ENCODE measurements at places on chromosomes 5 and 9.

DNA sequence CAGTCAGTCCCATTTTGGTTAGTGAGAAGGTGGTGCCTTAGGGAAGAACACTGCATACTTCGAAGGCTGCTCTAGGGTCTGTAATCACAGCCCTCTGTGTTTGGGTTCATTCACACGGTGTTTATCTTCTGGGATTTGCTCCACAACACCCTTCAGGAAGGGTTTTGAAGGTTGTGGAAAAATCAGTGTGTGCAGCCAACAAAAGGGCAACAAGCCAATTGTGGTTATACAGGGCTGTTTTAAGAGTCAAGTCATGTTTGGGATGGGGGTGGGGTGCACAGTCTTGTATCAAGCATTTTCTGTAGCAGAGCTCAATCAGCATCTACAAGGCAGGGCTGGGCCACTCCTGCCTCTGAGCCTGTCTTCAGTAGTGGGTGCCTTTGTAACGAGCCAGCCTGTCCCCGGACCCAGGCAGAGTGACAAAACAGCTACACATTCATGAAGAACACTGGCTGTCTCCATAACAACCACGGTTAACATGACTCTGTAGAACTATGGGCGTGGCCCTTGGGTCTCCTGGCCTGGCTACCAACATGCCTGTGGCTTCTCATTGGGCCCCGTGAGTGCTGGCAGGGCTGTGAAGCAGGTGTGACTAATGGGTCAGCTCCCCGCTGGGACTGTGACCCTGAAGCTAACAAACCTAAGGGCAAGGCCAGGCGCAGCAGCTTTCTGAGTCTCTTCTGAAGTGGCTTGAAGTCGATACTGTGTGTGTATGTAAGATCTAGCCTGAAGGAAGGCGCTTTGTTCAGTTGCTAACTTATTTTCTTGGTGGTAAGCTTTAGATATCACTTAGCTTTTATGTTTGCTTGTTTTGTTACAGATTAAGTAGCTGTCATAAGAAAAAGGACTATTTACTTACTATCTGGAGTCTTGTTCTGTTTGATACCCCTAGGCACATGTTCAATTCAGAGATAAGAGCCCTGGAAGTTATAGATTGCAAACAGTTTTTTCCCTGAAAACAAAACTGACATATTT, 27.9 kb upstream of the GOLM1 start:
- DNase-seq = no peak

DNA sequence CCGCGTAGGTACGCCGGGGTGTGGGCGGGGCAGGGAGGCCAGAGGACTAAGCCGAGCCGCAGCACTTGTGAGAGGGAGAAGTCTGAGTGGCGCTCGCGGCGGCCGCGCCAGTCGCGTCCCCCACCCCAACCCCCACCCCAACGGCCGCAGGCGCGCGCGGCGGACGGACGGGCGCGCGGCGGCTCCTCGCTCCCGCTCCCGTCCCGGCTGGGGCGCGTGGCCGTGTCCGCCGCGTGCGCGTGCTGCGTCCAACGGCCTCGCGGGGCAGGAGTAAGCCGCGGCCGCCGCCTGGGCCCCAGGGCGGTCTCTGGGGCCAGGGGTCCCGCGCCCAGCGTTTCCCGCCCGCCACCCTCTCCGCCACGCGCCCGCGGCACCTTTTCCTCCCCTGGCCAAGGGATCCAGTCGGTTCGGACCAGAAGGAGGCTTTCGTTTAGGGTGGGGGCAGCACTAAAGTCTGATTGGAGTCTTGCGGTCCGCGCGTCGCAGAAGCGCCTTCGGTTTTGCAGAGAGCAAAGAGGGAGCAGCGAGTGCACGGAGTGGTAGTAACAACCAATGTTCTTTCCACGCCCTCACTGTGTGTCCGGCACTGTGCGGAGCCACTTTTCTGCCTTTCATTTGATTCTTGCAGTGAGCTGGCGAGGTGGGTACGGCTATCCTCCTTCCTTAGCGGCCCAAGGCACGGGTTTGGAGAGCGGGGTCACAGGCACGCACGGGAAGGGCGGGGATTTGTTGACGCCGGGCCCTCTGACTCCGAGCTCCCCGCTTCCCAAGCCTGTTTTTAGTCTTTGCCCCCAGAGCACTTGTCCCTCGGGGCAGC, 483 bp downstream of the G3BP1 start:
- no peak for DNase-seq

DNA sequence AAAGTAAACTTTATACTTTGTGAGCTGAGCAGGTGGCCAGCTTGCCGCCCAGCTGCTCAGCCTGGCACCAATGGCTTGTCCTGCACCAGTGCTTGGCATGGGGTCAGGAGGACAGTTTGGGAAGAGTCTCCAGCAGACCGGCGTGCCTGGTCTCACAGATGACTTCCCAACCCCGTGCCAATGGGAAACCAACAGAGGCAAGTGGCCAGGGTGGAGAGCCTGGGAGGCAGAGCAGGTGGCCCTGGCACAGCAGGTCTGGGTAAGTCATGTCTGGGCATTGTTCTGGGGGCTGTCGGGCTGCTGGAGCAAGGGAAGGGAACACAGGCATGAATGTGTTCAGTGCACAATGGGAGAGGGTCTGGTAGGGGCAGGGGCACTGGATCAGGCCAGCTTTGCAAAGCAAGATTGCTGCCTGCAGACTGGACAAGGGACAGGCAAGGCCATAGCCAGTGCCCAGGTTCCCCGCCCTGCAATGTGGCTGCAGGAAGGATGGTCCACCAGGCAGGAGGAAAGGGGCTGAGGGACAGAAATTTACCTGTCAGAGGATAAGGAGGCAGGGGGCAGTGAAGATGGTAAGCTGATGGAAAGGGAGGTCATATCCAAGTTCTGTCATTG, 76.2 kb upstream of the ALDH1B1 start:
- DNase-seq = no peak

DNA sequence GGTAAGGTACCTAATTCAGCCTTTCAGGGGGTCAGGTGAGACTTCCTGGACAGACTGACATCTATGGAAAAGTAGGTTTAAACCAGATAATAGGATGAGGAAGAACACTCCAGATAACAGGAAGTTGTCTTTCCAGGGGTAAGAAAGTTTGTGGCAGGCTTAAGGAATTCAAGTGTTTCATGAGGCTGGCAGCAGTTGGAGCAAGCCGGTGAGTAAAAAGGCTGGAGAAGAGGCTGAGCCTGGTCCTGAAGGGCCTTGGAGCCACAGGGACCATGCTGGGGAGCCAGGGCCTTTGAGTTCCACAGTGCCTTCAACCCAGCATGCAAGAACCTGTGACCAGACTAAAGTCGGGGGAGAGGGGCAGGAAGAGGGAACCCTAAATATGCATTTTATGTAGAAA, 353.4 kb downstream of the SPOCK1 start:
- no peak for DNase-seq

DNA sequence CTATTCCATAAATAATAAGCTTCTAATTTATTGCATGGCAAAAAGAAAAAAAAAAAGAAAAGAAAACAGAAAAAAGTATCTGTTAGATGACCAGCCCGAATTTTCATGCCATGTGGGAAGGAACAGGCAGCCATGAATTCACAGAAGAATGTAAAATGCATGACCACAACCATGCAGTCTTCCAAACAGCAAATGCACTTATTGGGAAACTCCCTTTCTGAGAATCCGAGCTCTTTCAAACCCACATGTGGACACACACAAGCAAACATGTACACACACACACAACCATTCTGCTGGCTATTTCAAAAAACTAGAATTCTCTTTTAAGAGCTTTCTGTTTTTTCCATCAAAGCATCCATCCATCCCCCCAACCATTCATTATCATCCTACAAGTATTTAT, 236.1 kb downstream of the DNAH5 start:
- DNase-seq = no peak

DNA sequence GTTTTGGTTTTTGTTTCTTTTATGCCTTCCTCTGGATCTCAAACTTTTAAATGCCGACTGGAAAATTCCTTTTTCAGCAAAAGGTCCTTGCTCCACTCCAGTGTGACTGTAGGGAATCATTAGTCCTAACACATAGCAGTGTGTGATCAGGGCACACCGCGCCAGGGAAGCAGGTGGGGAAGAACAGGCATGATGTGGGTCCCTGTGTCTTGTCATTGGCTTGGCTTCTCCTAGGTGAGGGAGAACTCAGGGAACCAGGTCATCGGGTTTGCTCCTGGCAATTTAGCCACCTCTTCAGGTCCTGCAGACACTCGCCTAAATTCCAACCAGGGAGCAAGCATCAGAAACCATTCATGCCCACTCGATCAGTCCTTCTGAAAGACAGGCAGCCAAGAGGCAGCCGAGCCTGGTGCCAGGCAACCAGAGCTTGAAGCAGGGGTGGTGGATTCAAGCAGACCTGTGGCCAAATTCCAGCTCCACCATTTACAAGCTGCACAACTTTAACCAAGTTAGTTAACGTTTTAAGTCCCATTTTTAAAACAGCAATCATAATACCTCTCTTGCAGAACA, 514.2 kb downstream of the BNC2 start:
- no peak for DNase-seq

DNA sequence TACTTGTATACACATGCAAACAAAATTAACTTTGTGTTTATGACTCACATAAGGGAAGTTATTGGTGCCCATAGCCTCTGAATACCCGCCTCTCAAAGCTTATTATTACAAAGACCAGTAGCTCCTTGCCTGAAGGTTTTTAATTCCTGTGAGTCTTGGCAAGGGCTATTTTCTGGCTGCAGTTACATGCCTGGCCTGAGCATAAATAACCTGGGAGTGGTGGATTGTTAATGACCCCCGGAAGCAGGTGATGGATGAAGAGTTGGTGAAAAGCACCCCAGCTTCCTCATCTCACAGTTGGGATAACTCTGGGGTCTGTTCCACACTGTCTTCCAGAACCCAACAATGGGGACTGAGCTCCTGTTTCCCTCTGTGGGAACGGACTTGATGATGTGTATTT, 594.5 kb downstream of the PDE4D start:
- DNase-seq = no peak

DNA sequence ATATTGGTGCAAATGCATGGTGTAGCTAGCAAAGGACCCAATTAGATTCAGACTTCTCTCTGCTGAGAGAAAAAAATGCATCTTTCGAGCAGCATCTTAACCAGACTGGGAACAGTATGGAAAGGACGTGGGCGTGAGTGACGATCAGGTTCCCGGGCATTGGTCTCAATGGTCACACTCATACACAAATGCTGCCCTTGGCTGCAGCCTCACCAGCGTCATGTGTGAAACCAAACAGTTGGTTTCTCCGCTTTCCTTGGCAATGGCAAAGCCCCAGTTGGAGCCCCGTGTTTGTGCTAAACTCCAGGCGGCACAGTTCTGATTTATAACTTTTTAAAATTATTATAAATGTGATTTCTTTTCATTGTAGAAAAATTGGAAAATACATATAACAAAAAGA, 237.8 kb downstream of the SEC61B start:
- no peak for DNase-seq

DNA sequence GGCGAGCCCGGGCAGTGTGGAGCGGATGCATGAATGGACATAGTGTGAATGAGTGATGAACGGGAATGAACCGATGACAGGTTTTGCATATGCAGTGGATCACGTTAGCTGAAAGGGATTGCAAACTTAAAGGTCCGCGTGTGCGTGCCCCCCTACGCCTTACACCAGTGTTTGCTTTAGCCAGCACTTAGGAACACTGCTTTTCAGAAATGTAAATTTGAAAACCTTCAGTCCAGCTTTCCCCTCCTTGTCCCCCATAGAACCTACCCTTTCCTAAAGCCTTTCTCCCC, 692 bp downstream of the PSAT1 start:
- DNase-seq = no peak

DNA sequence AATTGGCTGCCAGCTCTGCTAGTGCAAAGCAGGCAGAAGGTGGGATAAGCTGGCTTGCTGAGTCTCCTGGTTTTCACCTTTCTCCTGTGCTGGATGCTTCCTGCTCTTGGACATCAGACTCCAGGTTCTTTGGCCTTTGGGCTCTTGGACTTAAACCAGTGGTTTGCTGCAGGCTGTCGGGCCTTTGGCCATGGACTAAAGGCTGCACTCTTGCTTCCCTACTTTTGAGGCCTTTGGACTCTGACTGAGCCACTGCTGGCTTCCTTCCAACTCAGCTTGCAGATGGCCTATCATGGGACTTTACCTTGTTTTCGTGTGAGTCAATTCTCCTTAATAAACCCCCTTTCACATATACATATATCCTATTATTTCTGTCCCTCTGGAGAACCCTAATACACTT, 1293.9 kb upstream of the CDH6 start:
- DNase-seq = no peak

GRCh38 chr5:76867827-76868693, 18.2 kb downstream of the S100Z start:
- peak; percentile 26 for DNase-seq

GRCh38 chr5:43150748-43151147, 30.0 kb downstream of the ZNF131 start:
- DNase-seq = no peak

DNA sequence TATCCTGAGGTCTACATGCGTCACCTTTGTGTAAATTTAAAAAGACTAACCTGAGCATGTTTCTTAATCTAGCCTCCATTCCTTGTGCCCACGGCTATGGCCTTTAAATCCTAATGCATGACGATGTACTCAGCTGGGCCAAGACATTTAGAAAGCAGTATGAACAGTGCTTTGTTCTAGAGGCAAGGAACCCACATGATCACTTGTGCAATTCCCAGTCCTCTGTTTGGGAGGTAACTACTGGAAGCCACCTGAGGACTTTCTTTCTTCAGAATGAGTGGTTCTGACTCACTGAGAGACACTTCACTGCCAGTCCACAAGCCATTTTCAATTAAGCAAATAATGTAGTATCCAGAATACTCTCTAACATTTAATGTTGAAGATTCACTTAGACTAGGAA, 181.3 kb downstream of the RAB3C start:
- no peak for DNase-seq

All from stimulated activated CD8-positive, alpha-beta memory T cell treated with anti-CD3 and anti-CD28 coated beads, Interleukin-7, amount 100 ng/mL, for 1 hour (primary cell).